SJSA1 (cell line): ENCODE measurements at places on chromosomes 5 and 9. TPM values are rescaled to one million over a fixed set of nuclear protein-coding genes. Genes with fewer than 3 reads are reported as not detected.

The EIF4EBP3 gene
- total RNA-seq: 1.4 TPM in 1 of 2 replicates, not detected in the other

The EFNA5 gene
- 0.22 and 0.87 TPM in 2 replicates for total RNA-seq

The MRPL36 gene
- total RNA-seq: 72.8 and 96.3 TPM in 2 replicates

The SEC24A gene
- 20.8 and 30.4 TPM in 2 replicates for total RNA-seq

The LNPEP gene
- 16.0 and 23.7 TPM in 2 replicates for total RNA-seq
